CD4-positive, alpha-beta T cell (primary cell): ENCODE measurements at places on chromosomes 12 and 14.

- no peak for DNase-seq
Measured at GRCh38 chr14:77554816-77555599, 56.4 kb upstream of the ISM2 start.

GRCh38 chr14:75109877-75110276 is 17.0 kb downstream of the NEK9 start:
- no peak for DNase-seq

- no peak for DNase-seq
Measured at GRCh38 chr12:108414021-108414420, 74.9 kb upstream of the CMKLR1 start.

DNA sequence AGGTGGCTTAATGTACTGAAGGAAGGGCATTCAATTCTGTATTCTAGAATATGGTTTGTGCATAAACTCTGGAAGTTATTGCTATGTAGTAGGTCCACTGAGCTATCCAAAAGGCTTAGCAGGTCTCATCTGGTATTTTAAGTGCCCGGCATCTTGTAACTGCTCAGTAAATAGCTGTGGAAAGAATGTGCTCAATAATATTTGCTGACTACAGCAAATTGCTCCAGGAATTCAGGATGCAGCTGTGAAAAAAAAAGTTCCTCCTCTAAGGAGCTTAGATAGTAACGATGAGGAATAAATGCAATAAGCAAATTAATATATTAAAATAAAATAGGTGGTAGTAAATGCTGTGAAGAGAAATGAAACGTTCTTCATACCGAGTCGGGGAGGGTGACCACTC is 857.1 kb downstream of the AACS start:
- DNase-seq, result no peak

DNA sequence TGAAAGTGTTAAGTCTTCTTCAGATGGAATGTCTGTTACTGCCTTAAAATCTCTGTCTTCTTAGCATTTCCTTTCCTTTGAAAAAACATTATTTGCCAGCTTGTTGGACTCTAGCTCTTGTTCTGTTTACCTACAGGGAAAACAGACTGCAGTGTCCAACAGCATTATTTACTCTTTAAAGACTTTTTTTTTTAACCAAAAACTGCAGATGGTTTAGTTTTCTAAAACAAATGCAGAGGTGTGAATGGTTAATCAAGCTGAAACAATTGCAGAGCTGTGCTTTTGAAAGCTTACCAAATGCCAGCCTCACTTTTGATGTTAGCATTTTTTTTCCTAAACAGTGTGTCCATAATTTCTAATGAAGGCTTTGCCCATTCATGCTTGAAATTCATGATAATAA is 323.3 kb downstream of the TMEM117 start:
- DNase-seq, result no peak

- no peak for DNase-seq
Measured at GRCh38 chr12:42298887-42299286, 27.0 kb downstream of the ZCRB1 start.

DNA sequence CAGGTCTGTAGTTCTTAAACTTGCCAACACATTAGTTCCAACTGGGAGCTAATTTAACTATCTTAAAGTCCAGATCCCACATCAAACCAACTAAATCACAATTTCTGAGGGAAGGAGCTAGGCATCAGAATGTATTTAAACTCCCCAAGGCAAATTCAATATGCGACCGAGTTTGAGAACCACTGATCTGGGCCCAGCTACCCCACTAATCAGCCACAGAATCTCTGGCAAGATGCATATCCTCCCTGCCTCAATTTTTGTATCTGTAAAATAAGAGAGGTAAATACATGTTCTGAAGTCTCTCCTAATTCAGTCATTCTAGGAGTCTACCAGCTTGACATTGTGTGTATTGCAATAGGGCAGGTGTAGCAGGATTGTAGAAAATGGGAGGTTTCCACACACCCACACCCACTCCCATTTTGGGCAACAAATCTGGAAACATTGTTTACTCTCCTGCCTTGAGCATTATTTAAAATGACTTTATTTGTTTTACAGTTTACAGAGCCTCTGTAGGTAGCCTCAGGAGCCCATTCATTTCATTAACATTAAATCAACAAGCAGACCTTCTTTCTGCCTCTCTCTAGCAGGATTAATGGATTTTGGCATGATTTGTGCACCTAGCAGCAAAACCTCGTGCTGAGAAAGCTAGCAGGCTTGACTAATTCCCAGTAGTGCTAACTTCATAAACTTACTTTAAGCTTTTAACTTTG is 15.6 kb downstream of the LGR5 start:
- DNase-seq, result no peak

GRCh38 chr12:114265036-114265435 is 140.9 kb downstream of the TBX5 start:
- DNase-seq, result no peak

GRCh38 chr12:2698566-2698965 is 96.2 kb upstream of the FKBP4 start:
- no peak for DNase-seq

DNA sequence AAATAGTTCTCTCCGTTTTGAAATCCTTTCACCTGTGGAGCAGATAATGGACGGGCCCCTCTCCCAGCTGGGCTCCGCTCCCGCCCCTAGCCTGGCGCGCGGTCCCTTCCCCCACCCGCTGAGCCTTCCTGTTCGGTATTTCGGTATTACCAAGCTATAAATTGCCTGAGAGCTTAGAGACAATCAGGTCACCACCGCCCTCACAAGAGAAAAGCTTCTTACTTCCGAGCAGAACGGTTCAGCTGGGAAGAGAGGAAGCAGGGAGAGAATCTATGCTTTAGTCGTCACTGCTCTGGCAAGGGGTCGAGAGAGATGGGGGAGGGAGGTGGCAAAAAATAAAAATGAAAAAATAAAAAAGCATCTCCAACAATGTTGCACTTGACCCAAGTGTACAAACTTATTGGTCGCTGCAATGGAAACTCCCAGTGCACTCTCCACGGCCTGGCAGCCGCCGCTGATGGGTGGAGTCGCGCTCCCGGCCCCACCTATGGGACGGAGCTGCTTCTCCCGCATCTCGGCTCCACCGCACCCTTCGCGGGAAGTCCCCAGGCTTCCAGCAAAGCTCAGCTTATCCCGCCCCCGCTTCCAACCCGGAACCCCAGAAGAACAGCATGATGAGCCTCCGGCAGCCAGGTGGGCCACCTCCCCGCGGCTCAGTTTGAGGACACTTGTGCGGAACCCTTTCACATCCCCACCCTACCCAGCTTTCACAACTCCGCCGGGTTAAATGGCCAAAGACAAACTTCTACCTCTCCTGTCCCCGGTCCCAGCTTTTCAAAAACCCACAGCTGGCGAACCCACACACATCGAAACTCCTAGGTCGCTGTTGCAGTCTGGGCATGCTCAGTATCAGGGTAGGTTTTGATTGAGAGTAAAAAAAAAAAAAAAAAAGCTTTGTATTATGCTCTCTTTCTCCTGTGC is 832 bp upstream of the SYT1 start:
- DNase-seq, result no peak

- no peak for DNase-seq
Measured at GRCh38 chr12:2475984-2476383, 318.8 kb upstream of the FKBP4 start.
